Thoracic aorta (tissue), 2 donors: ENCODE measurements at places on chromosomes 7 and 10.

- H3K36me3 ChIP-seq = no peaks in the 10 kb centered on the region
- no peak for DNase-seq
- H3K27ac ChIP-seq = no peak overlapping the region
- H3K4me1 ChIP-seq = peaks cover 28% of the 10 kb centered on the region
Measured at GRCh38 chr7:80136261-80137055, 1.8 kb downstream of the GNAI1 start.

DNA sequence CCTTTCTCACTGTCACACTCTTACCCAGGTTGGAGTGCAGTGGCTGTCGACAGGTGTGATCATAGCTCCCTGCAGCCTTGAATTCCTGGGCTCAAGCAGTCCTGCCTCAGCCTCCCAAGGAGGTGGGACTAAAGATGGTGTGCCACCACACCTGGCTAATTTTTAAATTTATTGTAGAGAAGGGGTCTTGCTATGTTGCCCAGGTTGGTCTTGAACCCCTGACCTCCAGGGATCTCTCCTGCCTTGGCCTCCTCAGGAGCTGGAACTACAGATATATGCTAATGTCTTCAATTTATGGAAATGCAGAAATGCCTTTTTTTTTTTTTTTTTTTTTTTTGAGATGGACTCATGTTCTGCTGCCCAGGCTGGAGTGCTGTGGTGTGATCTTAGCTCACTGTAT is 42.7 kb downstream of the DNAJB6 start:
- no peaks in the 10 kb centered on the region for H3K27me3 ChIP-seq
- no peak overlapping the region for H3K27ac ChIP-seq
- DNase-seq = no peak
- no peak overlapping the region for H3K4me3 ChIP-seq
- H3K36me3 ChIP-seq = peaks cover 23% of the 10 kb centered on the region

- no peaks in the 10 kb centered on the region for H3K27me3 ChIP-seq
- H3K4me1 ChIP-seq = no peaks in the 10 kb centered on the region
- H3K4me3 ChIP-seq = no peak overlapping the region
- H3K27ac ChIP-seq = no peak overlapping the region
- DNase-seq = no peak
Measured at GRCh38 chr7:107108793-107109371, 59.9 kb upstream of the HBP1 start.

- H3K27me3 ChIP-seq = no peaks in the 10 kb centered on the region
- no peak for DNase-seq
- H3K36me3 ChIP-seq = no peaks in the 10 kb centered on the region
- H3K27ac ChIP-seq = no peak overlapping the region
- no peak overlapping the region for H3K4me3 ChIP-seq
Measured at GRCh38 chr7:20326342-20326741, 4.4 kb upstream of the ITGB8 start.

DNA sequence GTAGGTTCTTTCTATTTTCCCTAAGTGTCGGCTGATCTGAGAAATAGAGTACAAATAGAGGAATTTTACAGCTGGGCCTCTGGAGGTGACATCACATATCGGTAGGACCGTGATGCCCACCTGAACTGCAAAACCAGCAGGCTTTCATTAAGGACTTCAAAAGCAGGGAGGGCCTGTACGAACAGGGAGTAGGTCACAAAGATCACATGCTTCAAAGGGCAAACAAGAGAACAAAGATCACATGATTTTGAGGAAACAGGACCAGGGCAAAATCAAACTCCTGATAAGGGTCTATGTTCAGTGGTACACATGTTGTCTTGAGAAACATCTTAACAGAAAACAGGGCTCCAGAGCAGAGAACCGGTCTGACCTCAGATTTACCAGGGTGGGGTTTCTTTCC is 88.9 kb downstream of the CNNM2 start:
- no peak overlapping the region for H3K27ac ChIP-seq
- H3K27me3 ChIP-seq = no peaks in the 10 kb centered on the region
- no peaks in the 10 kb centered on the region for H3K36me3 ChIP-seq

DNA sequence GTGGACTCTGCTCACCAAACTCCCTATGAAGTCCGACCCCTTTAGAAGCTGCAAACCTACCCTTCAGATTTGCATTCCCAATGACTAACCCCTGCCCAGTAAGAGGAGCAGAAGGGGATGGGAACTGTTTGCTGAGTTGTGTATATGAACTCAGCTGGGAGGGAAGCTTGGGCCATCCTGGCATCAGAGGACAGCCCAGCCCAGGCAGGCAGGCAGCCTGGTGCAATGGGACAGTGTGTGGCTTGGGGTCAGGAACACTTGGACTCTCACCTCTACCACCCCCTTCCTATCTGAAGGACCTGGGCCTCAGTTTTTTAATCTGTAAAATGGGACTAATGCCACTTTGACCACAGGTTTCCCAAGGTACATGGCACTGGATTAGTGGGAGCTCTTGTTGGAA is 147.4 kb upstream of the GPR26 start:
- no peak for DNase-seq
- H3K27ac ChIP-seq = no peak overlapping the region
- H3K4me3 ChIP-seq = no peak overlapping the region
- no peaks in the 10 kb centered on the region for H3K27me3 ChIP-seq
- no peaks in the 10 kb centered on the region for H3K4me1 ChIP-seq

DNA sequence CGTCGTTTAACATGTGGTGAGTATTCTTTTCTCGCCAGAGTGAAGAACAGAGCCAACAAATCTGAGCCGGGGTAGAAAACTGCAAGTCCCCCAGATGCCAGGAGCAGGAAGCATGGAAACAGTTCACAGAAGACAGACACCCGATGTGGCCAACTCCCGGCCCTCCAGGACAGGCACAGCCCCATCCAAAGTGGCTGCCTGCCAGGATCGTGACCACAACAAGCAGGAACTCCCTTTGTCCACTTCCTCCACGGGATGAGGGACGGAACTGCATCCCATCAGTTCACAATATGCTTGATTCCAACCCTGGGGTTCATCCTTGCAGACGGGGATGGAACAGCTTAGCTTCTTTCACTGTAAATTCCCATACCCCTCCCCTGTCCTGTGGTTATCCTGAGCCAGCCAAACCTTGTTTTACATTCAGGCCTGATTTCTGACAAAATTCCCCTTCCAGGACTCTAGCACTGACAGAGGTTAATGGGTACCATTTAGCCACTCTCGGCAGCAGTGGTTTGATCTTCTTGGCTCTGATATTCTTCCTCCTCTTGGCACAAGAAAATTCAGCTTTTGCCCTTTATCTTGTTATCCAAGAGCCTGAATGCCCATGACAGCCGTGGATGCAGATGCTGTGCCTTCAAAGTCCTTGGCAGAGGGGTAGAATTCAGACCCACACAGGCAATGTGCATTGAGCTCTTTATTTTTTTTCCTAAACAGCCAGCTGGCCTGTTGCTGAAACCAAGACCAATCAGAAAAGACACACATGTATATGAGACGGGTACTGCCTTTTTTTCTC is 105.5 kb upstream of the FAM204A start:
- DNase-seq = no peak
- H3K4me3 ChIP-seq = no peak overlapping the region
- H3K36me3 ChIP-seq = no peaks in the 10 kb centered on the region
- no peaks in the 10 kb centered on the region for H3K4me1 ChIP-seq
- no peak overlapping the region for H3K27ac ChIP-seq
- H3K27me3 ChIP-seq = no peaks in the 10 kb centered on the region

GRCh38 chr7:36742911-36743775 is 18.8 kb upstream of the AOAH start:
- no peak overlapping the region for H3K4me3 ChIP-seq
- H3K27me3 ChIP-seq = no peaks in the 10 kb centered on the region
- no peak overlapping the region for H3K27ac ChIP-seq
- DNase-seq = no peak
- H3K36me3 ChIP-seq = no peaks in the 10 kb centered on the region
